Testis (tissue), 5 donors: ENCODE measurements at places on chromosomes 1 and 21. TPM values are rescaled to one million over a fixed set of nuclear protein-coding genes. Genes with fewer than 3 reads are reported as not detected.

- DNase-seq = no peak
- no peak overlapping the region for H3K27ac ChIP-seq
- peaks cover 7% of the 10 kb centered on the region for H3K4me1 ChIP-seq
- H3K36me3 ChIP-seq = no peaks in the 10 kb centered on the region
These were observed 60.5 kb downstream of the DMAP1 start for GRCh38 chr1:44273560-44274350.

- H3K27ac ChIP-seq = no peak overlapping the region
- no peak for DNase-seq
These were observed 60.6 kb downstream of the EVA1C start for GRCh38 chr21:32472890-32473765.

- H3K36me3 ChIP-seq = no peaks in the 10 kb centered on the region
- H3K4me1 ChIP-seq = peaks cover 54% of the 10 kb centered on the region
- DNase-seq = peak; percentile 80
- H3K27ac ChIP-seq = peak overlapping the region; percentile 10
- no peaks in the 10 kb centered on the region for H3K27me3 ChIP-seq
These were observed 22.6 kb downstream of the ETNK2 start for GRCh38 chr1:204128964-204129896.

- peaks cover 30% of the 10 kb centered on the region for H3K4me1 ChIP-seq
- peak; percentile 85 for DNase-seq
- no peaks in the 10 kb centered on the region for H3K27me3 ChIP-seq
- peak overlapping the region; percentile 52 for H3K27ac ChIP-seq
These were observed 2.6 kb downstream of the COL16A1 start for GRCh38 chr1:31701091-31701736.

- no peak overlapping the region for H3K4me3 ChIP-seq
- no peak for DNase-seq
- no peaks in the 10 kb centered on the region for H3K27me3 ChIP-seq
- no peak overlapping the region for H3K27ac ChIP-seq
- no peaks in the 10 kb centered on the region for H3K36me3 ChIP-seq
These were observed 18.5 kb upstream of the AADACL3 start for GRCh38 chr1:12697397-12697796.

The SLC35A3 gene
- 17.6 TPM for total RNA-seq

DNA sequence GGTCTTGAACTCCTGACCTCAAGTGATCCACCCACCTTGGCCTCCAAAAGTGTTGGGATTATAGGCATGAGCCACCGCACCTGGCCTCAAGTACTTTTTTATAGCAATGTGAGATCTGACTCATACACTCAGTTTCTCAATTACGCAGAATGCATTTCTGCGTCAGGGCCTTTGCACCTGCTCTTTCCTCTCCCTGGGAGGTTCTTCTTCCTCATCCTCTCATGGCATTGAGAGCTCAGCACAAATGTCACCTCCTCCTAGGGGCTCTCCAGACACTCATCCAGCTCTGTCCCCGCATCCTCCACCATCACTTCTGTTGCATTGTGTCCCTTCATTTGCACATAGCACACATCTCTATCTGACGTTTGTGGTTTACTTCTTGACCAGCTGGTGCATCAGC is 418.8 kb downstream of the PTPRU start:
- no peaks in the 10 kb centered on the region for H3K4me1 ChIP-seq
- no peak for DNase-seq
- no peak overlapping the region for H3K27ac ChIP-seq
- no peaks in the 10 kb centered on the region for H3K36me3 ChIP-seq
- H3K4me3 ChIP-seq = no peak overlapping the region
- no peaks in the 10 kb centered on the region for H3K27me3 ChIP-seq

DNA sequence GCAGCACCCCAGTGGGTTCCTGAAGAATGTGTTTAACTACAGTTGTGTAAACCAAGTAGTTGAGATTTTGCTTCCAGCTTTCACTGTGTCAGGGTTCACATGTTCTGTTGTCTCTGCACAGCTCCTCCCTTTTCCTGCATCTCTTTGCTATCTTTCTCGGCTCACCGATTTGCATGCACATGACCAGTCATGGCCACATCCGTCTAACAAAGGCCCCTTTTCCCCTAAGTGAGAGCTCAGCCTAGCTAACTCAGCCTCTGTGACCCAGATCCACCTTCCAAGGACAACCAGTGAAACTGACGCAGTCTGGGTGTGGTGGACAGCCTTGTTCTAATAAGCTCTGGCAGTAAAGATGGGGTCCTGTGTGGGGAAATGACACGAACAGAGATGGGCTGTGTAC is 101.1 kb downstream of the ZP4 start:
- H3K4me1 ChIP-seq = no peaks in the 10 kb centered on the region
- H3K27ac ChIP-seq = no peak overlapping the region
- no peaks in the 10 kb centered on the region for H3K27me3 ChIP-seq
- no peak for DNase-seq
- no peak overlapping the region for H3K4me3 ChIP-seq

DNA sequence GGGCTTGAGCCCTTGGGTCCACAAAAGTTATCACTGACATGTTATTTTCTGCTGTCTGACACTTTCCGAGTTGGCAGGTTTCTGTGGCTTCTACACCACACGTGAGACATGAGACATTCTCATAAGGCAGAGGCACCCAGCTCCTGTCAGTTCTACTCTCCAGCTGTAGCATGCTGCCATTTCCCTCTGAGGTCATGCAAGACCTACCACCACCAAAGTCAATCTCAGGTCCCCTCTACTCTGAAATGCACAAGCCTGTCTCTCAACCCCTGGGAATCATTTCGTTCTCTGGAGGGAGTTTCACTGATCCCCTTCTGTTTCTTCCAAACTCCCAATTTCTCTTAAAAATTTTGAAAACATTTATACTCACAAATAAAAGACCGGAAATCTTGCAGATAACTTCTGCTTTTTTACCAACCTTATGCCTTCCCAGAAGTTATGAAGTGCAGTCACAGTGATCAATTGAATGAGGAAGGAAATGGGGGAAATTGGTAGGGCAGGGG is 39.5 kb upstream of the CR2 start:
- H3K27me3 ChIP-seq = no peaks in the 10 kb centered on the region
- no peaks in the 10 kb centered on the region for H3K36me3 ChIP-seq
- no peaks in the 10 kb centered on the region for H3K4me1 ChIP-seq
- H3K27ac ChIP-seq = no peak overlapping the region

GRCh38 chr21:38897532-38898421 is 92.0 kb downstream of the ETS2 start:
- H3K4me1 ChIP-seq = no peaks in the 10 kb centered on the region
- DNase-seq = no peak
- no peak overlapping the region for H3K27ac ChIP-seq
- H3K27me3 ChIP-seq = no peaks in the 10 kb centered on the region
- H3K4me3 ChIP-seq = no peak overlapping the region

- no peak overlapping the region for H3K27ac ChIP-seq
- DNase-seq = no peak
- H3K4me1 ChIP-seq = peaks cover 6% of the 10 kb centered on the region
- no peak overlapping the region for H3K4me3 ChIP-seq
- H3K36me3 ChIP-seq = no peaks in the 10 kb centered on the region
- H3K27me3 ChIP-seq = no peaks in the 10 kb centered on the region
These were observed 27.2 kb downstream of the CD34 start for GRCh38 chr1:207883660-207884250.

The FCRLA gene
- not detected for total RNA-seq

The GUCA2A gene
- not detected for total RNA-seq

The PRMT6 gene
- 22.1 TPM for total RNA-seq

The LRRC38 gene
- total RNA-seq = 1.6 TPM

DNA sequence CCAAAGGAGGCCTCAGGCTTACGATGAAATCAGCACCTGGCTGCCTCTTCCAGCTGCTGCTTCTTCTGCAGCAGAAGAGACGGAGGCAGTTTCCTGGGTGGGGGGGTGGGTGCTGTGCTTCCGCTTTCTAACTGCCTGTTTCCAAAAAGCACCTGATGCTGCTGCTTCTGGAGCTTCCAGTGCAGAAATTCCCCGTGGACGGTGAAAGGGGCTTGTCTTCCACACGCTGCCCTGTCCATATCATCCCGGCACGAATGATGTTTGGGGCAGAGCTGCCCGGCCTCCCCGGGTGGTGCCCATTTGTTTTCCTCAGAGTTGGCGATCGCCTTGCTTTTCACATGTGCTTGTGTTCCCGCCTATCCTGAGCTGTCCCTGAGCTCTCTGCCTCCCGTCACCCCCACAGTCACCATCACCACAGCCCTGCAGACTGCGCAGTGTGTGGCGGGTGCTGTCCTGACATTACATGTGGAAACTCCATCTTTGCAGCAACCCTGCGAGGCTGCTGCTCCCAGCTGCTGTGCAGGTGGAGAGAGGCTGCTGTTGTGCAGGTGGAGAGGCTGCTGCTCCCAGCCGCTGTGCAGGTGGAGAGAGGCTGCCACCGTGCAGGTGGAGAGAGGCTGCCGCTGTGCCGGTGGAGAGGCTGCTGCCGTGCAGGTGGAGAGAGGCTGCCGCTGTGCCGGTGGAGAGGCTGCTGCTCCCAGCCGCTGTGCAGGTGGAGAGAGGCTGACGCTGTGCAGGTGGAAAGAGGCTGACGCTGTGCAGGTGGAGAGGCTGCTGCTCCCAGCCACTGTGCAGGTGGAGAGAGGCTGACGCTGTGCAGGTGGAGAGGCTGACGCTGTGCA is 1.8 kb downstream of the TTLL10 start:
- H3K27me3 ChIP-seq = no peaks in the 10 kb centered on the region
- no peak overlapping the region for H3K27ac ChIP-seq
- DNase-seq = no peak
- no peaks in the 10 kb centered on the region for H3K4me1 ChIP-seq

DNA sequence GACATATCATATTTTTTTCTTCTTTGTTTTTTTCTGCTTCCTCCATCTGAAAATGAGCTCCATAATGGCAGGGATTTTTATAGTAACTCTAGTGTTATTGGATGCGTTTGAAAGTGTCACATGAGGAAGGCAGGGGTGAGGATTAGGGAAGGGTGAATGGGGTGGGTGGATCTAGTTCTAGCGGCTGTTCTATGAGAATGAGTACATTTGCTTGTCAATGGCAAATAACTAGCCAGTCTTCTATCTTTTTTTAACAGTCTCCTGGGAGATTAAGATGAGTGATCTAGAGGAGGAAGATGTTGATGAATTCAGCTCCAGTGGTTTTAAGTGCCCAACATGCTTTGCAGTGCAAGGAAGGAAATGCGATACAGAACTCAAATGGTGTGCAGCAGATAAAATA is 5.8 kb downstream of the OR14I1 start:
- H3K4me1 ChIP-seq = no peaks in the 10 kb centered on the region
- no peak for DNase-seq
- H3K36me3 ChIP-seq = no peaks in the 10 kb centered on the region
- H3K27ac ChIP-seq = no peak overlapping the region
- no peak overlapping the region for H3K4me3 ChIP-seq

DNA sequence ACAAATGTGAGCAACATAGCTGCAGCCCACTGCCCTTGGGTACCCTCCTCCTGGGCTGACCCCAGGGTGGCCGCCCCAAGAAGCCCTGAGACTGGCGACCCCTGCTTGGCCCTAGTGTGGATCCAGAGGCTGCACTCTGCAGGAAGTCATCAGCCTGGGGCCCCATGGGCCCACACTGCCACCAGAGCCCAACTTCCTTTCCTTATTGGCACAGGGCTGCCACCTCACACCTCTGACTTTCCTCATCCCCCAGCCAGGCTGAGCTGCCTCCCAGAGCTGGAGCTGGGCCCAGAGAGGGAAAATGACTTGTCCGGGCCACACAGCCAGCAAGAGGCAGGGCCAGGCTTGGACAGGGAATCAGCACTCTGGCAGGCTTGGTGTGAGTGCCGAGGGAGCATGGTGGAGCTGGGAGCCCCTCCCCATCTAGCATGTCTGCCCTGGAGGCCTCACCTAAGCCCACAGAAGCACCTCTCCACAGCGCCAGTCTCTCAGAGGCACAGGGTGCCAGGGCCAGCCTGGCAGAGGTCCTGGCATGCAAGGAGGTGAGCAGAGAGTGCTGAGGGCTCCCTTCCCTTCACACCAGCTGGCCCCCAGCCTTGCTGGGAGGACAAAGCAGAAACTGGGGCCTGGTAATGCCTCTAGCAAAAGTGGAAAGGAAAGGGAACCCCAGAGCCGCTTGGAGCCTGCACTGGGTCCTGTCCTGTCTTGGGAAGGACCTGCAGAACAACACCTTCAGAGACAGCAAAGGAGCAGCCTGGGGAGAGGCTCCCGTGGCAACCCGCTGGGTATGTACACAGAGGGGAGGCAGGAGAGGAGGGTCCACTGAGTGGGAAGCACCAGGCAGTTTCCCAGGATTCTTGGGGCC is 3.2 kb downstream of the RAP1GAP start:
- peaks cover 5% of the 10 kb centered on the region for H3K4me1 ChIP-seq
- no peak overlapping the region for H3K27ac ChIP-seq
- no peaks in the 10 kb centered on the region for H3K36me3 ChIP-seq
- no peak for DNase-seq

DNA sequence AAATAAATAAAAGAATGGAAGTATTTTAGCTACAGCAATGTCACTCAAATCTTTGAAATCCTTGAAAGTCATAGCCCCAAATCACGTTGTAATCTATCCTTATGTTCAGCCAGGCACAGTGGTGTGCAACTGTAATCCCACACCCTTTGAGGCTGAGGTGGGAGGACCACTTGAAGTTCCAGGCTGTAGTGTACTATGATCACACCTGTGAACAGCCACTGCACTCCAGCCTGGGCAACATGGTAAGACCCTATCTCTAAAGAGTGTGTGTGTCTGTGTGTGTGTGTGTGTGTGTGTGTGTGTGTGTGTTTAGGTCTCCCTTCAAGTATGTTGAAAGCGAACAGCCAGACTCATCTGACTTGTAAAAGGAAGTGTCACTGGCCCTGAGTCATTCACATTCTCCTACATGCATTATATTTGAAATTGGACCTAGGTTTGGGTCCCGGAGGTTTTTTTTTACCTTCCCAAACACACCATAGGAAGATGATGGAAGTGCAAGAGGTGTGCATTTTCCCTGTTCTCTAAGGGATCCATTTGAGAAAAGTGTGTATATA is 50.1 kb downstream of the ZNF281 start:
- no peaks in the 10 kb centered on the region for H3K4me1 ChIP-seq
- H3K36me3 ChIP-seq = no peaks in the 10 kb centered on the region
- H3K27me3 ChIP-seq = no peaks in the 10 kb centered on the region
- H3K27ac ChIP-seq = no peak overlapping the region
- H3K4me3 ChIP-seq = no peak overlapping the region
- DNase-seq = no peak

- H3K36me3 ChIP-seq = no peaks in the 10 kb centered on the region
- no peak overlapping the region for H3K27ac ChIP-seq
- DNase-seq = no peak
- H3K4me1 ChIP-seq = no peaks in the 10 kb centered on the region
- H3K27me3 ChIP-seq = no peaks in the 10 kb centered on the region
These were observed 60.4 kb downstream of the RAP1GAP start for GRCh38 chr1:21608798-21609197.

The ZBTB7B gene
- total RNA-seq = 22.4 TPM

- H3K27me3 ChIP-seq = no peaks in the 10 kb centered on the region
- no peak overlapping the region for H3K4me3 ChIP-seq
- no peaks in the 10 kb centered on the region for H3K4me1 ChIP-seq
- H3K36me3 ChIP-seq = no peaks in the 10 kb centered on the region
- no peak for DNase-seq
These were observed 28.1 kb downstream of the ERI3 start for GRCh38 chr1:44326821-44327465.

- H3K27me3 ChIP-seq = no peaks in the 10 kb centered on the region
- DNase-seq = peak; percentile 86
- H3K4me3 ChIP-seq = peak overlapping the region; percentile 96
- no peaks in the 10 kb centered on the region for H3K36me3 ChIP-seq
These were observed 570 bp upstream of the NEK7 start for GRCh38 chr1:198156111-198156744.
